AG09309 (cell line): ENCODE measurements at places on chromosomes 13 and 19.

DNA sequence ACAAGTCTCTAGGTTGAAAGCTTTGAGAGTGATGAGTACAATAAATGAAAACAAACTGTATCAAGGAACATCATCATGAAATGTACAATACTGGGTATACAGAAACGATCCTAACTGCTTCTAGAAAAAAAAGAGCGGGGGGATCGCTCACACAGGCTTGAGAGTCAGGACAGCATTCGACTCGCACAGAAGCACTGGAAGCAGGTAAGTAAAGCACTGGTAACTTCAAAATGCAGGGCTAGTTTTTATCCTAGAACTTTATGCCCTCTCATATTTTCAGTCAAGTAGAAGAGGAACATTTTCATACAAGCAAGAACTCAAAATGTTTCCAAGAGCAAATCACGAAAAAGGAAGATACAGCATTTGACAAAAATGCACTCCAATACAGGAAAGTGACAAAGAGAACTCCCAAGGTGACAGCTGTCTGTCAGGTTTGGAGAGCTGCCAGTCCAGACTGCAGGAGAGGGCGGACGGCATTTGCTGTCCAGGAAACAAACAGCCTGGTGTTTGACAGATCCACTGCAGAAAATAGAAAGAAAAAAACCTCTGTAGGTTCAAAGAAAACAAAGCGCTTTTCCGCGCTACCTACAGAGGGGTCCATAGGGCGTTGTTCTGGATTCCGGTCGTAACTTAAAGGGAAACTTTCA lies 58.2 kb upstream of the XPO4 start:
- DNase-seq = no peak

- DNase-seq = no peak
These were observed 27.1 kb downstream of the FGF14 start for GRCh38 chr13:102374726-102375125.

DNA sequence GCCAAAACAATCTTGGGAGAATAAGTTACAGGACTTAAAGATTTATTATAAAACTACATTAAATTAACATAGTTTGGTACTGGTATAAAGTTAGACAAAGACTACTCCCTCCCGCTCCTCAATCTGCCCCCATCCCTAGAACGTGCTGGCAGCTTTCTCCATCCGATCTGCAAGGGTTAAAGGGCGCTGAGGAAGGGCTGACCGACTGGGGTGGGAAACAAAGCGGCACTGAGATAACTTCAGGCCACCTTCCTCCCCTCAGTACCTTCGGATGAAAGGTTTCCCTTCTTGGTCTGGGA lies 790 bp upstream of the SUGT1 start:
- DNase-seq = no peak

DNA sequence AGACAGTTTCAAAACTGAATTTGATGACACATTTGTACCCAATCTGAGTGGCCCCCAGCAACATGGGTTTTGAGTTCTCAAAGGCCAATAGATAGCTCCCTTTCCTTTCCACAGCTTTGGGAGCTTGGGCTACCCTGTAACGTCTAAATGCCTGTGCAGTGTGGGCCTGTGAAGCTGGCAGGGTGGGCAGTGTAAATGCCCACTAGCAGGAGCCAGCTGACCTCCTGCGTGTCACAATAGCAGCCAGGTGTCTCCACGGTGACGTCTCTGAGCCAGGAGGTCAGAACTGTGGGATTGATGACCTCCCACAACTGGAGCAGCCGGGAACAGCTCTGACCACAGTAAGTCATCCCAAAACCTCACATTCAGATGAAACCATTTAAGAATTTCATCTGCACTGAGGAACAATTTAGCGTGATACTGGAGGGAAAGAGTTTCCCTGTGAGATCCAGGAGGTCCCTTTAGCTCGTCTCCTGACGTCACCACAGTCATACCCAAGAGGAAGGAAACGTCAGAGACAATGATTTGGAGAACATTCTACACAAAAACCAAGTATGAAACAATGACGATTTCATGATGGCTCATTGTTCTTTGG lies at the start of gene IPO5:
IPO5 (plus strand) TSS at position 300 of the 595 bp plus-strand sequence. CDS start 23,022 bp downstream, outside the sequence.
- DNase-seq = peak; percentile 85

DNA sequence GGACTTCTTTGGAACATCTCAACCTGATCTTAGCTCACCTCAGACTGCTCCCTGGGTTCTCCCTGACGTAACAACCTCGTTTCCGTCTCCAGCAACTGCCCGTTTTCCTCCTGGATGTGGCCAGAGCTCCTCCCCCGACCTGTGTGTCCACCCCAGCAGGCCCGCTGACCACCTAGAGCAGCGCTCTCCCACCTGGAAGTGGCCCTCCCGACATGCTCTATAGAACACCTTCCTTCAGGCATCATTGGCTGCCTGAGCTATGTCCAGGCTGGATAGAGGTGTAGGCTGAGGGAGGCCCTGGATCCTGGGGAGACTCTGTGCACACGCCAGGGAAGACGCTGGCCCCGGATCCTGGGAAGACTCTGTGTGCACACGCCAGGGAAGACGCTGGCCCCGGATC lies 81.3 kb downstream of the TEX29 start:
- no peak for DNase-seq
